ENCODE measurements at places on chromosomes 1 and 21.

DNA sequence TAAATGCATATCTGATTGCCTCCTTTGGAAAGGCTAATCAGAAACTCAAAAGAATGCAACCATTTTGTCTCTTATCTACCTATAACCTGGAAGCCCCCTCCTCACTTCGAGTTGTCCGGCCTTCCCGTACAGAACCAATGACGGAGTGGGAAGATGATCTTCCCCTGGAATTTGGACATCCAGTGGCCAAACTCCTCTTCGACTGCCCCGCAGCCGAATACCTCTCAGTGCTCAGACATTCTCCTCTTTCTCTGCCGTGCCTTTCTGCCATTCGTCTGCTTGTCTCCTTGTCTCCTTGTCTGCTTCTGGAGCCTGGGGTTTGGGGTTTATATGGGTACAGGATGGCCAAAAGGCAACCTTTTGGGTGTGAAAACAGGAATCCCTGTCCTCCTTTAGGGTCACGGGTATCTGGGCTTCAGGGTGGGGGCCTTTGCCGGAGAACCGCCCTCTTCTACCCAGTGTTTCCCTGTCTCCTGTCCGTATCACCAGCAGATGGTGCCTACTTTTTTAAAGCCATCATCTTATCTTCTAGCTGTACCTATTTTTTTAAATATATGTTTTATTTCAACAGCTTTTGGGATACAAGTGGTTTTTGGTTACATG lies 35.9 kb upstream of the RAB4A start:
- no peak for DNase-seq

GRCh38 chr1:36570478-36571060 lies 87.9 kb upstream of the CSF3R start:
- no peak for DNase-seq

GRCh38 chr1:242523719-242524570 lies 552 bp downstream of the PLD5 start:
- DNase-seq: no peak

DNA sequence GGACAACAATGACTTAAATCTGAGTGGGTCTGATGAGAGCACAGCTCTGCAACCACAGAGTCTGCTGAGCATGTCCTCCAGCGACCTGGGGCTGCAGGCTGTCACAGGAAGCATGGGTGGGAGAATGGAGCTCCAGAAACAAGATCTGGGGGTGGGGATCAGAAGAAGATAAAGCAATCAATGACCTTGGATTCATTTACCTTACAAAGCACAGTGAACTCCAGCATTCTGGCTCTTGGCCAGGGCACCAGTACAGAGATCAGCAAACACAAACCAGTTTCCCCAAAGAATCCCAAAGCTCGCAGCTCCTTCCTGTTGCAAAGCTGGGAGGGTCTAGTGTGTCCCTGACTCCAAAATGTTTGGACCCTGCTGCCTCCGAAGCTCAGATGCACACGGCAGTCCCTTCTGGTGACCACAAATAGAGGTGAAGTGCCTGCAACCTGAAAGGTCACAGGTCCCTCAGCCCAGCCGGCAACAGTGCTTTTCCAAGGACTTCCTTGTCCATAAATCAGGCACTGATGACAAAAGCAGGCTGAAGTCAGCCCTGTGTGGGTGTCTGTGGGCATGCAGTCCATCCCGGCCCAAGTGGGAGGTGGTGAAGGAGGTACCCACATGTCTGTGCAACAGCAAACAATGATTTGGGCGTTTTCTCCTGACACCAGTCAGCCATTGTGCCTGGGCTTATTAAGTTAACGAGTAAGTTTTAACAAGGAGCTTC lies 76.1 kb downstream of the SH3BGR start:
- no peak for DNase-seq

DNA sequence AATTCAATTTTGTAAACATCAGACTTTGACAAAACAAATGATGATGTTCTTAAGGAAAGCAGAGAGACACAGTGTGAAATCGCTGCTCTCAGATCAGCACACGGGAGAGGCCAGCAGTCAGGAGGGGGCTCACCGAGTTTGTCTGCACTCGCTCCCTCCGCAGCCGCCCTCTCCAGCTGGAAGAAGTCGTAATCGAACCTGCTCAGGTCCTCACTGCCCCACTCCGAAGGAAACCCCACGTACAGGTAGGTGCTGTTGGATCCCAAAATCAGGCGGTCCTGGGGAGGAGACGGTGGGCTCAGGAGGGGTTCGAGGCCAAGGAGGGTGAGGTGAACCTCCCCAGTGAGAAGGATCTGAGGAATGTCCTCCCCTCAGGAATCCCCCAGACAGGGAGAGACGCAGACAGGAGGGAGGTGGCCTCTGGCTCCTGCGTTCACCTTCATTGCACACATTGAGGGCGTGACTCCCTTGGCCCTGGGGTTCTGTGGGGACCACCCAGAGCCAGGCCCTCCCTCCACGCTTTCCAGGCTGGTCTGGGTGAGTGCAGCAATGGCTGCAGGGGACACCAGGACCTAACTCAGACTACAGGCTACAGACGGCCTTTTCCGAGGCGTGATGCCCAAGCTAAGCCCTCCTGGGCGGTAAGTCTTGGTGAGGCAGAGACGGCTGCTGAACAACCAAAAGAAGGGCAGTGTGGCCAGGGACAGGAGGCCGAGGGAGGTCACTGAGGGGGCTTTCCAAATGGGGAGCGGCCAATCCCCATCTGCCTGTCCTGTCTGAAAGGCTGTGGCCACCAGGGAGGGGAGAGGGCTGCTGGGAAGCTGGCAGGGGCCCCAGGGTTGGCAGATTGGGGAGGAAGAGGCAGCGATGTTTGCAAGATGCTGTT lies 65.5 kb downstream of the SCCPDH start:
- DNase-seq: no peak

GRCh38 chr1:204445860-204446412 lies 34.3 kb upstream of the PPP1R15B start:
- DNase-seq: no peak

GRCh38 chr1:163071405-163072255 lies 2.5 kb downstream of the RGS4 start:
- DNase-seq: no peak

- DNase-seq: no peak
These were observed 352.4 kb downstream of the USP25 start for GRCh38 chr21:16082038-16082816.

DNA sequence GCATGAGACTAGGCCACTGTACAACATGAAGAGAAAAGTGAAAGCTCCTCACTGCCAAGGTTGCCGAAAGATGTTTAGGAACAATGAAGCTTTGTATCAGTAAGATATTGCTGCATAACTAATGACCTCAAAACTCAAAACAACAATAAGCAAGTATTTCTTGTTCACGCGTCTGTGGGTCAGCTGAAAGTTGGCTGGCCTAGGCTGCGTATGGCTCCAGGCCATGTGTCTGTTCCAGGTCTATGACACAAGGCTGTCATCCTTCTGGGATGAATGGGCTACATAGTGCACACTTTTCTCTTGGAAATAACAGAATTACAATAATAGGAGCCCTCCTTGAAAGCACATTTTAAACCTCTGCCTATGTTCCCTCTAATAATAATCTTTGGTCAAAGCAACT lies 515.9 kb downstream of the PLPP3 start:
- no peak for DNase-seq

DNA sequence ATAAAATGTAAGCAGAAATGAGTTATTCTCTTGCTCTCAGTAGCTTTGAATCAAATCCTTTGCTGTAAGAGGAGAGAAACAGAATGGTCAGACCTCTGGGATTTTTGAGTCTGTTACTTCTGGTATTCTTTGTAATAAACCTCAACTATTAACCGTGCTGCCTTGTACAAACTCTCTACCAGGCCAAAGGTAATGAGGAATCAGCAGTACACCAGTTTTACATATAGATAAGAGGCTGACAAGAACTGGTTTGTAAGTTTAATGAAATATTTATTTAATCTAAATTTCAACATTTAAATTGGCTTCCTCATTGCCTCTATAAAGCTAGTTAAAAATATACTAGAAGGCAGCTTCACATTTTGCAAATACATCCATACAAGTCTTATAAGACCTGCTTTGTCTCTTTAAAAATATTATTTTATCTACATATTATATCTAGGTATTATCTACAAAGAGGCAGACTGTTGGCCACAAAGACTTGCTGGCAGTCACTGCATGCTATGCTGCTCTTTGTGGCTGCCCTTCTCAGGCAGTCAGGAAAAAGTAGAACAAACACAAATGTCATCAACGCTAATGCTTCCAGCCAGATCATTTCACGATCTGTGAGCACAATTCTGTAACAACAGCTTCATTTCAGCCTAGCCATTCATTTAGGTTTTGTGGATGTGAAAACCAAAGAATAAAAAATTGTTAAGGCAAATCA lies 173.0 kb downstream of the GABPA start:
- DNase-seq: no peak

GRCh38 chr21:41958886-41959563 lies 5.2 kb upstream of the C2CD2 start:
- DNase-seq: no peak

DNA sequence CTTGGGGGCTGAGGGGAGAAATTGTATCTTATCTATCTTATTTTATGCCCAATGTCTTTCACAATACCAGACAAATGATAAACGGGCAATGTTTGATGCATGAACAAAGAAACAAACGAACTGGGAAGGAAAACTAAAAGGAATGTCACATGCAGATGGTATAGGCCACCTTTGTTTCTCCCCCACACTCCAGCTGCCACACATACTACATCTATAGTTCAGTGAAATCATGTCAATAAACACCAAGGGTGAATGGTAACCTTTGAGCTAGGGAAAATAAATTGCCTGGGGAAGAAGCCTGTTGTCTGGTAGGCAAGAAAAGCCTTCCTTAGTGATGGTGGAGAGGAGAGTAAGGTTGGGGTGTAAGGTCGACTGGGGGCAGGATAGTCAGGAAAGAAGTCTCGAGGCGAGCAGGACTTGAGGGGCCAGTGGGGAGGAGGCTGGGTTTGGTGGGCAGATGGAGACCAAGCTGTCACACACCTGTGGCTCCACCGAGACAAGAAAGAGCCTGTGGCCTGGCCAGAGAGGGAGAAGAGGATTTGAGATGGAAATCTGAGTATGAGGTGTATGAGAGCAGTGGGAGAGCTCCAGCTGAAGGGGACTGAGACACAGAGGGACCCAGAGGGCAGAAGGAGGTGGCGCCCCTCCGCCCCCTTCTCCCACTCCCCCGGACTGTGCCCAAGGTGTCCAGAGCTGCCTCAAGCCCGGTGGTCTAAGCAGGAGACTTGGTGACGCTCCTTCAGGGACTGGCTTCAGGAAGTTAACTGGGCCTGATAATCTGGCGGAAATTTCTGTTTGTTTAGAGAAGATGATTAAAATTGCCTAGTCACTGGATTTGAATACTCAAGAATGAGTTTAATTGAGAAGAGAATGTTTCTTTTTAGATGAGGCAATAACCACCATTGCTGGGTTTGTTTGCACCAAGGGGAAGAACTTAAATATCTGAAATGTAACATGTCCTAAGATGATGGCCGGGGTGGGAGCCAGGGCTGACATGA lies 37.3 kb downstream of the ATF3 start:
- DNase-seq: no peak

GRCh38 chr1:25889470-25889869 lies 14.0 kb upstream of the PAQR7 start:
- DNase-seq: no peak

GRCh38 chr1:44355582-44356305 lies 687 bp upstream of the ERI3 start:
- DNase-seq: no peak

- DNase-seq: no peak
These were observed 1.3 kb downstream of the LSM10 start for GRCh38 chr1:36396359-36396758.

- DNase-seq: no peak
These were observed 115.5 kb downstream of the RERE start for GRCh38 chr1:8701794-8702471.

DNA sequence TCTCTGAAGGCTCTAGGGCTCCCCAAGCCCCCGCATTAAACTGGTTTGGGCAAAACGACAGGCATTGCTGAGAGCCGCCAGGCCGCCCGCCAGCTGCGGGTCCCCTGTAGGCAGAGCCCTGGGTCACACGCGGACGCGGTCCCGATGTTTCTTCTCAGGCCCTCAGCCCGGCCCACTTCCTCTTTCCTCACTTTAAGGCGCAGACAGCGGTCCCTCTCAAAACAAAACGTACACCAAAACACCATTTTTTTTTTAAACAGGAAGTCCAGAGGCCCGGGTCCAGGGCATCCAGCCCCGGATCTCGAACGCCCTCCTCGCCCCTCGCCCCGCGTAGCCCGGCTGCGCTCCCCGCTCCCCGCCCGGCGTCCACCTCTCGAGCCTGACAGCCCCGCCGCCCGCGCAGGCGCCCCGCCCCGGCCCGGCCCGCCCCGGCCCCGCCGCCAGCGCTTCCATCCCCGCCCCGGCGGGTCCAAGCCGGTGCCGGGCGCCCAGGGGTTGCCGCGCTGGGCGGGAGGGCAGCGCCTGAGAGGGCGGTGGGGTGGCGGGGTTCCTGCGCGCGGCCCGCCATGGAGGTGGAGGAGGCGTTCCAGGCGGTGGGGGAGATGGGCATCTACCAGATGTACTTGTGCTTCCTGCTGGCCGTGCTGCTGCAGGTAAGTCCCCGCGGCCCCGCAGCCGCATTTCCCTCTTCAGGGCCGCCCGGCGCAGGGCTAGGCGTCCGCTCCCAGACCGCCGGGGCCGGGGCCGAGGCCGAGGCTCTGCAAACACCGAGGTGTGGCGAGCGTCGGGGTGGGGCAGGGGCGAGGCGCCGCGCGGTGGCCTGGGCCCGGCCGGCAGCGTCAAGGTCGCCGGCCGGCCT lies at the start of gene SLC22A15:
Gene SLC22A15 (plus strand): TSS at position 452 of the 859 bp plus-strand sequence. CDS start 115 bp downstream, at position 567.
- DNase-seq: peak; percentile 6

GRCh38 chr1:30381266-30381665 lies 342.1 kb downstream of the MATN1 start:
- DNase-seq: no peak

DNA sequence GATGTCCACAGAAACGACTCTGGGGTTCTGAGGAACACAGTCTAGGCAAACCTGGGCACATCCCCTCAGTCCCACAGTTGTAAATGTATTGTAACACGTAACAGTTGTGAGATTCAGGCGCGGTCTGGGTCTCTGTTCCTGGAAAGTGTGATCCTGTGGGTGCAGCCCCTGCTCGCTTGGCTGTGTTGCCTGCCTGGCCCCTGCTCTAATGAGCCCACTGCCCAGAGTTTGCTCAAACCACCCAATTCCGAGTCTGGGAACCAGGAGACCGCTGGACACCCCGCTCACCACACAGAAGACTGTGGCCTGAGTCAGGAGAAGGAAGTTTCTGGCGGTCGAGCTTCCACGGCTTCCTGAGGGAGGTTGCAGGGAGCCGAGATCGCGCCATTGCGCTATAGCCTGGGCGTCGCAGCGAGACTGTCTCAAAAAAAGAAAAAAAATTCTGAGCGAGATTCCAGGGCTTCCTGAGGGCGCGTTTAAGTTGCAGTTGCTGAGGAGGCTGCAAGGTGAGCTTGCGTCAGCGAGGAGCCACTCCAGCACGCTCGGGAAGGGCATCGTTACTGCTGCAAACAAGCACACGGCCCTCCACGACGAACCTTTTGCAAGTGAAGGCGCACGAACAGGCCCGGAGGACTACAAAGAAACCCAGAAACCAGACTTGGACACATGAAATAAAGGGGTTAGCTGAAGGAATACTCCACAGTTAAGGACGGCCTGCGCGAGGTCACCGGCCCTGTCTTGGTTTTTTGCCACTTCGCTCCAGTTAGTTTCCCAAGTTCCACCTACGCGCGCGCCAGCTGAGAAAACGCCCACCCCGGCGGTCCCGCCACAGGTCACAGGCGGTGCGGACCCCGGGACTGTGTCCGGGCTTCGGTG lies 1.1 kb downstream of the C21orf58 start:
- no peak for DNase-seq
